ENCODE measurements at places on chromosomes 2 and 18.
A peak's percentile ranks its signal among the peaks of the same experiment; 100 is the strongest.

DNA sequence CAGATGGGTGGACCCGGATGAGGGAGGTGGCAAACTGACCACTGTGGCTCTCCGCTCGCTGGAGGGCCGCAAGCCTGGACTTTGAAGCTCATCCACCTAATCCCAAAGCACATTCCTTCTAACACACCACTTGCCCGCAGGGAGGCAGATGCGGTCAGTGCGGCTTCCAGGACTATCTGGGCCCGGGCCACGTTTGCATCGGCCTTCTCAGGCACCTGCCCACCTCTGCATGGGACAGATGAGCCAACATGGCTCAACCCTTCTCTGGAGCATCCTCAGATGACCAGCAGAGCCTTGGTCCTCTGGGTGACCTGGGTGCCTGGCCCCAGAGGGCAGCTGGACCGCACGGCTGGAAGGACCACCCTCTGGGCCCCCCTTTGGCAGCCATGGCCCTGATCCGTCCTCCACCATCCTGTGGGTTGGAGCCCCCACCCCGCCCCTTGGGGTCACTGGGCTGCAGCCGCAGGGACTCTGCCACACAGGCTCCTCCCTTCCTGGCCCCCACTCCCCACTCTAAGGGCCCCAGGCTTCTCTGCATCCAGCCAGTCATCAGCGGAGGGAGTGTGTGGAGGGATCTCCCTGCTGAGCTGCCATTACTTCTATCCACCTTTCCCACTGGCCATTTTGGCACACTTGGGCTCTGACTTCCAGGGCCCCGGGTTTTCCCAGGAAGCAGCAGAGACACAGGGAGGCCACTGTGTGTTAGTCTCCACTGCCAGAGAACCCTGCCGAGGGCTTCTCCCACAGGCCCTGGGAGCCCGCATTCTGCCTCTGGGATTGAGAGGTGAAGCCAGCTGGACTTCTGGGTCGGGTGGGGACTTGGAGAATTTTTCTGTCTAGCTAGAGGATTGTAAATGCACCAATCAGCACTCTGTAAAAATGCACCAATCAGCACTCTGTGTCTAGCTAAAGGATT is 12.3 kb downstream of the HDAC4 start:
- DNase-seq: no peak

DNA sequence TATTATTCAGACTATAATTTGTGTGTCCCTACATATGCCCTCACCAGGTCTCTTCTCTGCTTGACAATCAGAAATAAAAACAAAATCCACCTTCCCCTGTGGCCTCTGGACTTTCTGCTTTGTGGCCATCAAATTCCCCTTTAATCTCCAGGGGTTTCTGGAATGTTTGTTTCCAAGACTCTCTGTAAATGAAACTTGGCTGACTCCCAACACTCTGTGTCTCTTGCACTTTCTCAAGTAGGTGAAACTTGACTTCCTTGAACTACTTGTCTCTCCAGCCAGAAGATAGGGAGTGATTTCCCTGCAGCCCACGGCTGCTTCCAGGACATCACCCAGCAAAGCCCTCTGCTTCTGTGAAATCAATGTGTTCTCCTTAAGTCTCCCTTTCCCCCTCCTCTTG is 54.1 kb upstream of the AQP4 start:
- DNase-seq: peak; percentile 51

- no peak for DNase-seq
Measured at GRCh38 chr2:191777351-191777750, 69.5 kb downstream of the CAVIN2 start.

GRCh38 chr18:67475673-67476072 is 40.8 kb downstream of the DSEL start:
- DNase-seq: no peak

DNA sequence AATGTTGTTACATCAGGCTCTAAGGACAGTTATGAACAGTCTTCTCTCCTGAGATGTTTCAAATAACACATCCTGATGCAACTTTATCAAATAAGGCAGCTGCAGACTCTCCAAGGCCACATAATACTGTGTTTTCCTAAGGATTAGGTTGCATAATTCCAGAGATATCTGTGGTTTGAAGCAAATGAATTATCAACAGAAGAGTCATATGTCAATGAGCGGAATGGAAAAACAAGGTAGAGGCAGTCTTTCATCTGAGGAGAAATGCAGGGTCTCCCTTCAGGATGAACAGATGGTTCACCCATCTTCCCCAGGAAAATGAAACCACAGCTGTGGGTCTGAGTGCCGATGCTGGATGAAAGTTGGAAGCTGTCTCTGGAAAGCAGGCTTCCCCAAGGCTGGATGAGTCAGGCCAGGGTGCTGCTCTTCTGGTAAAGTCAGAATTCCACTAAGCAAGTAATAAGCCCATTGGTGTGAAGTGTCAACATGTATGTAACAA is 22.2 kb downstream of the LYG1 start:
- DNase-seq: no peak

GRCh38 chr2:49753344-49753985 is 599.1 kb upstream of the FSHR start:
- DNase-seq: no peak

DNA sequence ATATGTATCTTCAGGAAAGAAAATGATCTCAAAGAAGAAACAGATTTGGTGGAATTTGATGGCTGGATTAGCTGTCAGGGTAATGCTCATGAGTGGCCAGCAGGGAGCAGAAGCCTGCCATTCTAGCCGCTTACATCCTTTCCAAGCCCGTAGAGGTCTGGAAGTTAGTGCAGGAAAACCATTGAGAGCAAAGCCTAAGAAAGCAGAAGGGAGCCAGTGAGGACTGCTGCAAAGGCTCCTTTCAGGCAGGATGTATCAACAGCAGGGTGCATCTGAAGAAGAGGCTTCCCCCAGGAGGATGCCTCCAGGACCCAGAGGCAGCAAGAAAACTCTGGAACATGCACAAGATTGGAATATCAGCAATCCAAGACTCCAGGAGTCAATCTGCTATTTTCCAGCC is 22.9 kb upstream of the LBH start:
- peak; percentile 71 for DNase-seq

GRCh38 chr2:134401081-134401497 is 147.2 kb downstream of the MGAT5 start:
- peak; percentile 28 for DNase-seq

DNA sequence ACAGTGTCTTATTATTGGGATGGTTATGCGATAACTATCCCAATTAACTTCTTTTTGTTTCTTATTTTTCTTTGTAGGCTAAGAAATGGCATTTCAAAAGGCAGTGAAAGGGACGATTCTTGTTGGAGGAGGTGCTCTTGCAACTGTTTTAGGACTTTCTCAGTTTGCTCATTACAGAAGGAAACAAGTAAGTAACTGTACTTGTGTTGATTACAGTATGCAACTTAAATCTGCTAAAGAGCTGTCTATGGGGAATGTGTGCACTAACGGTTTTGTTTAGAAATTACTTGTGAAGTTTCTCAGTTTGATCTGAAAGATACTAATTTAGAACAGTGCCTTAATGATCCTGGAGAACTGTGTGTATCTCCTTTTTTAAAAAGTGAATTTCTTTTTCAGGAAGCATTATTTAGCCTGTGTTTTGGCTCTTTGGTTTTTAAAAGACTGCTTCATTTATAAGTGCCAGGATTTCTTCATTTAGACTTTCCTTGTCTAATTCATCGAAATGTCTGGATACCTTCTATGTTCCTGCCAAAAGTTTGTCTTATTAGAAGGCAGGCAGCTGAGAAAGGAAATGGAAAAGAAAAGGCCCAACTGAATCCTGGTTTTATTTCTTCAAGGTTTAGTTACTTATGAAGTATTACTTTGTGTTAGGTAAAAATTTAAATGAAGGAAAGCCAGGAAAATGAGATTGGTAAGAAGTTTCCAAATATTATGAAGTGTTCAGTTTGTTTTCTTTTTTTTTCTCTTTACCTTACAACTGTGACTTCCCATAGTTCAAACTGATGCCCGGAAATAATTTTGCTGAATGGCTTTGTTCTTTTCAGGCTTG is 40.1 kb downstream of the GPD2 start:
- no peak for DNase-seq

GRCh38 chr2:71385012-71385411 is 53.4 kb downstream of the ZNF638 start:
- no peak for DNase-seq

GRCh38 chr2:237885111-237885930 is 25.9 kb downstream of the RAMP1 start:
- DNase-seq: no peak

DNA sequence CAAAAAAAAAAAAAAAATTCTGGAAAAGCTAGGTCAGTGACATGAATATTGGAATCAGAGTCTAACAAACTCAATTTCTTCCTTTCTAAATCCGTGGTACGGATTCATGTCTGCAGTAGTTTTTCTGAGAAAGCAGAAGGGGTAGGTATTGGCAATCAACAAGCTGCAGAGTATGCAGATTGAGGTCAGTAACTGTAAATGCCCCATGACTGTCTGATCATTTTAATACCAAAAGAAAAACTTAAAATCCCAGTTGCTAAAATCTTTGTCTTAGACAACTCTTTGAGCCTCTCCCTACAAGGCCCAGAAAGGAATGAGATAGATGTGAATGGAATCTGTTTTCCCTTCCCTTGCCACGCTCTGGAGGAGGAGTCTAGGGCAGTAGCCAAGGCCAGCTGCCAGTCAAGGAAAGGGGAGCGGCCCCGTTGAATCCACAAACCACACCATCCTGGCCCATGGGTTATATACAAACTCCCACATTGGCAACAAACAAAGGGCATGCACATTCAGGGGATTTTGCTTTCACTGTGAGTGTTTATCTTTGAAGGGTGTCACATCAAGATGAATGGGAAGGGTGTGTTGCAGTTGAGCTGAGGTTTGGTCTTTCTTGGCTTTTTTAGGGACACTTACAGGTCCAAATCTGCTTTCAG is 6.1 kb upstream of the CASP8 start:
- no peak for DNase-seq

- no peak for DNase-seq
Measured at GRCh38 chr2:120291401-120292311, 39.0 kb downstream of the RALB start.

GRCh38 chr18:36191711-36192110 is 4.4 kb downstream of the MOCOS start:
- no peak for DNase-seq

GRCh38 chr2:133760376-133760775 is 192.1 kb upstream of the NCKAP5 start:
- DNase-seq: no peak

GRCh38 chr2:24766609-24767008 is 26.6 kb downstream of the PTRHD1 start:
- no peak for DNase-seq

- no peak for DNase-seq
Measured at GRCh38 chr2:178109813-178110212, 2.4 kb upstream of the RBM45 start.

DNA sequence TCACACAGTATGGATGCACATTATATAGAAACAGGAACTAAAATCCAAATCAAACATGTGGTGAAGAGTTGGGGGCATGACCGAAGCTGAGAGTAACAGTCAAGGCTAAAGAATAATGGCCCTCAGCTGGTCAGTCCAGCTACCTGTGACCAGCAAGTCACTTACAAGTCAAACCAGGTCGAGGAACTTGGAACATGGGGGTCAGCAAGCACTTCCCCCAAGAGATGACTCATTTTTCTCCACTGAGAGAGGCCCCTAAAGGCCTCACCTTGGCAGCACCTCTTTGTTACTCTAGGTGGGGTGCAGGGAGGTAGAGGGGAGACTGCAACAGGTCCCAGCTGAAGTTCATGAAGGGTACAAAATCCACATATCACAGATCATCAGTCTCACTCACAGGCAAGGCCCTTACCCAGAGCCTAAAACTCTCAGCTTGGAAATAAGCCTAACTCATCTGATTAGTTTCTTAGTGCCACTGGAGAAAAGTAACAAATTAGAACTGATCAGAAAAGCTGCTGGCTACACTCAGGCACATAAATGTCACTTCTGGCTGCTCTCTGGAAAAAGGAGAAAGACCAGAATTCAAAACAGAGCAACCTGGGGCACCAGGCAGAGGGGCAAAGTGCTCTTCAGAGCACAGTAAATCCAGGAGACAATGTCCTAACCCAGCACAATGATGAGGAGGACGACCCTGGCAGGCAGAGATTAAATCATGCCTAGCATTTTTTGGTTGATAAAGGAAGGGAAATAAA is 4.0 kb downstream of the SDC1 start:
- no peak for DNase-seq

DNA sequence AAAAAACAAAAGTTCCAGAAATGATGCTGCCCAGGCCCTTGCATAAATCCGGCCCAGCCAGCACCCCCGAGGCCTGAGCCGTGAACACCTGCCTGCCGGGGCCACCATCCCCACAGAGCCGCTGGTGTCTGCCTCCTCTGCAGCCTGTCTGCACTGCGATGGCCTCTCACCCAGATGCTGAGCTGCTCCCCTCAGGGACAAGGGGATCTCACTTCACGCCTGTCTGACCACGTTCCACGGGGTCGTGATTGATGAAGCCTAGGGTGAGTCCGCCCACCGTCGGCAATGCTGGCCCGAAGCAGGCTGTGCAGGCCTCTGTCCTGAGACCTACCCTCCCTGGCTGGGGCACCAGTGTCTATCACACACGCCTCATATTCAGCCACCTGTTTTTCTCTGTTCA is 444.2 kb downstream of the EIPR1 start:
- no peak for DNase-seq

DNA sequence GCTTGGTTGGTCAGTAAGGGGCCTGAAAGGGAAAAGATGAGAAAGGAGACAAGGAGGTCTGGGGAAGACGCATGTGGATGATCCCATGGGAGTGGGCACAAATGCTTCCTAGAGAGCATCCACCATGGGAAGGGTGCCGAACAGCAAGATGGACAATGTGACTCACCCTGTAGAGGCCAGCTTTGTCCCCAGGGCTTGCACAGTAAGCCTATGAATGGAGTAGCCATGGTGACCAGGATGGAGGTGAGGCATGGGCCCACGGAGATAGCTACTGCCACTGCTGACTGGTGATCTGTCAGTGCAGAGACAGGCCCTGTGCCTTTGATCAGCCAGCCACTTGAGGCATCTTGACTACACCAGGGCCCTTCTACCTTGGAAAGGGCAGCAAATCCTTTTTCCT is 172.6 kb downstream of the HAUS1 start:
- no peak for DNase-seq

DNA sequence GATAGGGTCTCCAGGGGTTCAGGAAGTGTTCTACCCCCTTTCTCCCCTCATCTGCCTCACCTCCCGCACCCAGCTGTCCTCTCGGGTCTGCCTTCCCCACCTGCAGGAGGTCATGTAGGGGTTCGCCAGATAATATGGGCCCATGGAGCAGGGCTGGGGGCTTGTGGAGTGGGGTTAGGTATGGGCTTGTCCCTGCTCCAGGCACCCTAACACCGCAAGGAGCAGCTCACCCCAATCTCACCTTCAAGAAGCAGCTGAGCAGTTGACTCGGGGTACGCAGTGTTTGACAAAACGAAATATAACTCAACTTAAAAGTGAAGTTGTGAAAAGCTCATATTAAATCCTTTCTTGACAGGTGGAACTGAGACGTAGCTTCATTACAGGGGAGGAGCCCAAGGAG is 99.6 kb downstream of the CTIF start:
- DNase-seq: no peak

DNA sequence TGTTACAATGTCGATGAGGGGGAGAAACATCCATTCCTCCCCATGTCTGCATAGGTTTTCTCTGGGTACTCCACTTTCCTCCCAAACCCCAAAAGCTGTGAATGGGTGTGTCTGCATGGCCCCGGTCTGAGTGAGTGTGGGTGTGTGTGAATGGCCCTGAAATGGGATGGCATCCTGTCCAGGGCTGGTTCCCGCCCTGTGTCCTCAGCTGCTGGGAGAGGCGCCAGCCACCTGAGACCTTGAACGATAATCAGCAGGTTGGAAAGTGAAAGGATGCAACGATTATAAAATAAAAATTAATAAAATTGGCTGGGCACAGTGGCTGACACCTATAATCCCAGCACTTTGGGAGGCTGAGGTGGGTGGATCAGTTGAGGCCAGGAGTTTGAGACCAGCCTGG is 69.2 kb downstream of the NPPC start:
- DNase-seq: no peak
